T-helper 9 cell (primary cell): ENCODE measurements at places on chromosomes 13 and 19.
A peak's percentile ranks its signal among the peaks of the same experiment; 100 is the strongest.

DNA sequence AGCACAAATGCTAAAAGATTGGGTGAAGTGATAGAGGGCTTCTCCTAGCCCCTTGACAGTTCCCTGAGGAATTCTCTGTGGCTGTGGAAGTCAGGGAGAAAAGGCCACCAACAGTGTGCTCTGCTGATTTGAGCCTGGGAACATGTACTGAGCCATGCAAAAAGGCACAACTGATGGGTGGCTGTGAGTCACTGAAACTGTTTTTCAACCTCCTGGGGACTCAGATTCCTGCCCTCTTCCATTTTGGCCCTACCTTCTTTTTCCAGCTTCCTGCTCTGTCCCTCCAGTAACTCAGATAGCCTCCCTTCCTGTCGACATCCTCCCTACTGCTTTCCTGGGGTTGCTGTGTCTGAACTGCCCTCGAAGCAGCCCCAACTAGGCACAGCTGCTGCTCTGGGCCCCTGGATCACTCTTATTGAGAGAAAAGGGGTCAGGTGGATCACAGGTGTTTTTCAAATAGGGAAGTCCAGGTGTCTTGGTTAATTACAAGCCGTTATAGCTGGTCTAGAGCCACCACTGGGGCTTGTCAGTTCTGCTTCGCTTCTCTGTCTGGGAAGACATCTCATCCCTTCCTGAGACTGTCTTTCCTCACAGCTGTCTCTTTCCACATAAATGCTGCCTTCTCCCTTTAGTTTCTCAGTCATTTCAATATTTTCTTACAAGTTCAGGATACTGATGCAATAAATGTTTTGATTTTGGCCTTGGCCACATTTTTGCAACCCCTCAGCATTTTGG, 13.7 kb downstream of the FAM124A start:
- DNase-seq, result no peak

- no peak for DNase-seq
These were observed 230.1 kb downstream of the DLEU7 start for GRCh38 chr13:50613356-50613831.

DNA sequence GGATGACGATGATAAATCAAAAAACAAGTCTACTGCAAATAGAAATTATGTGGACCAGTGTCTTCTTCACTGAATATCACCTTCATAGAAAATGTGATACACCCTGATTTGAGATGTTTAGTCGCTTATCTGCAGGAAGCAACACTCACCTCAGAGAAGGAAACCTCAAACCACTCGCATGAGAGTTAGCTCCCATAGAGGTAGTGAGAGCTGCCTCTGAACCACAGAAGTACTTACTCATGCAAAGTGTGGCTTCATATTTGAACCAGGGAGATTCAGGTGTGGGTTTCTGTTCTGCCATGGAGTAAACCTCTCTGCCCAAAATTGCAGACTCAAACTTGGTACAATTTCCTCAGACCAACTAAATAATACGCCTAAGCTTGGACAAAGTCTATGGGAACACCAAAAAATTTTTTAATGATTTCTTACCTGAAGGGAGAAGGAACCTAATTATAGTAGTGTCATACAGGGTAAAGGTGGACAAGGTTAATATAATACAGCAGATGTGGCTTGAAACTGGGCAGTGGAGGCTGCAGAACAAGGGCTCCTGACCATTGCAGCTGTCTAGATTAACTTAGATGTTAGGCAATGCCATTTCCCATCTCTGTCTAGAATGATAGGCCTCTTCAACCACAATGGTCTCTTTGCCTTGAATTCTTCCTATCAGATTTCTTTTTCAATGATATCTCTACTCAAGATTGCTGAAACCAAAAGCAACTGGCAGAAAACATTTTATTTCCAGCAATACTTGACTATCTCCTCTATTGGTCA, 29.6 kb upstream of the RCBTB2 start:
- DNase-seq, result peak; percentile 30

DNA sequence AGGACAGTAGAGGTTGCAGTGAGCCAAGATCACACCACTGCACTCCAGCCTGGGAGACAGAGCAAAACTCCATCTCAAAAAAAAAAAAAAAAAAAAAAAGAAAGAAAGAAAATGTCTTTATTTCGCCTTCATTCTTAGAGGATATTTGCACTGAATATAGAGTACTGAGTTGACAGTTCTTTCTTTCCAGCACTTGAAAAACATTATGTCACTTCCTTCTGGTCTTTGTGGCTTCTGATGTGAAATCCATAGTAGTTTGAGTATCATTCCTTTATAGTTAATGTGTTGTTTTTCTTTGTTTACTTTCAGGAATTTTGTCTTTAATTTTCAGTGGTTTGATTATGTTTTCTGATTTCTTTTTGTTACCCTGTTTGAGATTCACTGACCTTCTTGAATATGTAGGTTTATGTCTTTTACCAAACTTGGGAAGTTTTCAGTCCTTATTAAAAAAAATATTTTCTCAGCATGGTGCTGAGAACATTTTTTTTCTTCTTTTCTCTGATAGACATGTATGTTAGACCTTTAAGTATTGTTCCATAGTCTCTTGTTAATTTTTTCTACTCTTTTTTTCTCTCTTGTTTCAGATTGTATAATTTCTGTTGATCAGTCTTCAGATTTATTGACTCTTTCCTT, 50.1 kb downstream of the PCCA start:
- no peak for DNase-seq

- DNase-seq, result no peak
These were observed 636 bp downstream of the SF3A2 start for GRCh38 chr19:2237051-2237868.

DNA sequence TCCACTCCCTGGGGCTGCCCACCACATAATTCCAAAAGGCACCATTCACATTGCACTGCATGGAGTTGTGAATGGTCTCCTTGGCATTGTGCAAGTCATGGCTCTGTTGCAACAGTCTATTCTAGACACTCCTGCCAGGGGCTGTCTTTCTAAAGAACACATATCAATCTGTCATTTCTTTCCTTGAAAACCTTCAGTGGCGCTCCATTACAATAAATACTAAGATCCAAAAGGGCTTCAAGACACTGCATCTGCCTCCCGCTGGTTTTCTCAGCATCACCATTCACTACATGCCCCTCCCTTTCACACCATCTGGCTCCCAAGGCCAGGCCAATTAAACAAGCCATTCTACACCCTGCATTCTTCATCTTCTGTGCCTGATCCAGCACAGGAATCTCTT, 32.2 kb upstream of the TM9SF2 start:
- no peak for DNase-seq

DNA sequence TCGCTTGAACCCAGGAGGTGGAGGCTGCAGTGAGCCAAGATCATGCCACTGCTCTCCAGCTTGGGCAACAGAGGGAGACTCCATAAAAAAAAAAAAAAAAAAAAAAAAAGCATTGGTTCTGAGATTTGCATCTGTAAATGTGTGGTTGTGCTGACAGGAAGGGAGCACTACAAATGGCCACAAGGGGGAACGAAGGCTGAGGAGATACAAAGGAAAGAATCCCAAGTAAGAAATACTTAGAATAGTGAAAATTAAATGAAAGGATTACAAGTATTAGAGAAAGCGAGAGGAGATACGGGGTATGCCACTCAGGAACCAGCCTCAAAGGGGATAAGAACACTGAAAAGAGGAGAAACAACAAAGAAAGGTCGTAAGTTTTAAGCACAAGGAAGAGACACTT, 284.9 kb downstream of the KLF12 start:
- no peak for DNase-seq

GRCh38 chr13:78265098-78265497, 338.3 kb downstream of the POU4F1 start:
- no peak for DNase-seq

DNA sequence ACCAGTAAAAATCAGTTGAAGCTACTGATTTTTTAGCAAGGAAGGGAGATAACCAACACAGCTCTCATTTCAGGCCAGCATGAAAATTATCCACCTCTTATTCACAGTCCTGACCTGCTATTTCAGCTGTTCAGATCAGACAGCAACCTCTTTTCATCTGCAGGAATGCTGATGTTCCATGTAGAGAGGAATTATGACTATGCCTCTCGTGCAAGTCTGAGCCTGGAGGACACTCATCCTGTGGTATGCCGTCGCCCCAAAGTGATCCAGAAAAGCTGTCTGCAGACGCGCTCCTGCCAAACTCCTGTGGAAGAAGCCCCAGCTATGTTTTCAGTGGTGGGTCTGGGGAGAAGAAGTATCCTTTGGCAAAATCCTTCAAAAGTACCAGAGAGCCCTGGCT, 563.5 kb upstream of the SLITRK1 start:
- no peak for DNase-seq

GRCh38 chr13:27662738-27663470, 41.2 kb downstream of the POLR1D start:
- DNase-seq, result no peak

GRCh38 chr13:35592457-35592856, 116.0 kb upstream of the MAB21L1 start:
- DNase-seq, result no peak

GRCh38 chr13:35549481-35549880, 73.0 kb upstream of the MAB21L1 start:
- no peak for DNase-seq

DNA sequence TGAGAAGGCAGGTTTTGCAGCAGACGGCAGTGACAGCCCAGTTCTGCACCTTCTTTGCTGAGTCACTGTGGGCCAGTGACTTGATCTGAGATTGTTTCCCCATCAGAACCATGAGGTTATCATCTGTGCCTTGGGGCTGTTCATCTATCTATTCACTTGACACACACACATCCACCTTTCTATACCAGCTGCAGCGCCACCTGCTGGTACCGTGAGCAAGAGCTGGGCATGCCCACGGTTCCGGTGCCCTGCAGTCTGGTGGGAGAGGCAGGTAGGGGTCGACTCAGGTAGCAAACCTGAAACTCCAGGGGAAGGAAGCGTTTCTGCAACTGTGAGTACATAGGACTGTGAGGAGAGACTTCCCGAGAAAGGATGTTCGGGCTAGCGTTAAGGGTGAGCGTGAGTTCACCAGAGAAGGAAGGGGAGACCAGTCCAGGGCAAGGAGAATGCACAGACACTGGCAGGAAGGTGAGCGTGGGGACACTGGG, 7.5 kb upstream of the LIN7B start:
- DNase-seq, result peak; percentile 64

DNA sequence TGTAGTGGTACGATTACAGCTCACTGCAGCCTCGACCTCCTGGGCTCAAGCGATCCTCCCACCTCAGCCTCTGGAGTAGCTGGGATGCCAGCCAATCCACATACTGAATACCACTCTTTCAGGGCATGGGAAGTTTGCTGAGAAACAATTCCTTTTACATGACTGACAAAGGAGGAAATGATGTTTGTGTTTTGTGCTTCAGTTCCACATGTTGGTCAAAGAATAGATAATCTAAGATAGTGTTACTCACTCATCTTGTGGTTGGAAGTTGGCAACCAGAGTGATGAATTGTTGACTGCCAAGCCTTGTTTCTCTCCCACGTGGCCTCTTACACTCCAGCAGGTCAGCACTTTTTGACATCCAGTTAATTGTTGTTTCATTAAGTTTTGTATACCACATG, 7.6 kb downstream of the MBD3L2B start:
- DNase-seq, result no peak

- DNase-seq, result no peak
These were observed 20.0 kb upstream of the CCNP start for GRCh38 chr19:40246292-40247073.

GRCh38 chr19:38290631-38291147, 13.4 kb upstream of the C19orf33 start:
- DNase-seq, result no peak

- no peak for DNase-seq
These were observed 37.6 kb upstream of the MAB21L1 start for GRCh38 chr13:35514061-35514477.

GRCh38 chr19:39740395-39740794, 2.6 kb upstream of the CLC start:
- DNase-seq, result no peak

DNA sequence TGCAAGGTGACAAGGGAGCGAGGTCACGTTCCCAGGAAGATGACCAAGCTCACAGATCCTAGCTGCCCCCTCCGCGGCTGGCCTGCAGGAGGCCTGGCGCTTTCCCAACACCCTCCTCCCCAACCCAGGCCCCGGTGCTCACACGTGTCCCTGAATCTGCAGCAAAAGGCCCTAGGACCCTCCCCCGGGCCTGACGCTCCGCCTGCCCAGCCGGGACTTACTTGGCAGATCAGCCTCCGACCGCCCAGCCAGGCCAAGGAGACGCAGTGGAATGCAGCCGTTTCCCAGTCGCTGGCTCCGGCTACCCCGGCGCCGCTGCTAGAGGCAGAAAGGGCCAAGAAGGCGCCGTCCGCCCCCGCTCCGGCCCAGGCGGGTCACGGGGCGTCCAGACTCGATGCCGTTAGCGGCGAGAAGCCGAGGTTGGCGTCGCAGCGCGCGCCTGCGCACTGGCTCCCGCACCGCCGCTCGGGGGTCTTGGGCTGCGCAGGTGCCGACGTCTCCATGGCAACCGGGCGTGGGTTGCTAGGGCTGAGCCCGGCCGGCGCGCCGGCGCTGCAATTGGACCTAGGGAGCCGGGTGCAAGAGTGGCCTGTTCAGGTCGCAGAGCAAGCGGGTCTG, at the start of gene PNMA8A:
Gene PNMA8A, minus strand, starts transcription at position 448 of the 618 bp plus-strand sequence. CDS start 528 bp downstream, outside the sequence.
- DNase-seq, result no peak

DNA sequence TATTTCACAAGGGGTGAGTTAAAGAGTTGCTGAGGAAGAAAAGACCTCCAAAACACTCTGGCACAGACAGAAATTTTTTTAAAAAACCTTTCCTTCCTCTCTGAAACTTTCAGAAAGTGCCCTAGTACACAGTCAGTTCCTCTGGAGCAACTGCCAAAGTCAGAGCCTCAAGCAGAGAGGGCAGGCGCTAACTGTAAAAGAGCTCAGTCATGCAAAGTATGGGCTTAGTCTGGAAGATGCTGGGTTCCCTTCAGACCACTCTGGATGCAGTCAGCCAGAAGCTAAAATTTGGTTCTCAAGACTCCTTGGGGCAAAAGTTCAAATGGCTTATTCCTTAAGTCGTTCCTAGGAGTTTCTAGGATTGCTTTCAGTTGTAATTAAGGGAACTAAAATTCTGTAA, 671.6 kb downstream of the PCDH9 start:
- DNase-seq, result no peak

- DNase-seq, result no peak
These were observed 75.4 kb upstream of the TNFSF11 start for GRCh38 chr13:42498521-42498920.

- no peak for DNase-seq
These were observed 275.6 kb downstream of the TSHZ3 start for GRCh38 chr19:31073485-31074198.

GRCh38 chr13:25881971-25882451, 169.8 kb downstream of the SHISA2 start:
- DNase-seq, result no peak

DNA sequence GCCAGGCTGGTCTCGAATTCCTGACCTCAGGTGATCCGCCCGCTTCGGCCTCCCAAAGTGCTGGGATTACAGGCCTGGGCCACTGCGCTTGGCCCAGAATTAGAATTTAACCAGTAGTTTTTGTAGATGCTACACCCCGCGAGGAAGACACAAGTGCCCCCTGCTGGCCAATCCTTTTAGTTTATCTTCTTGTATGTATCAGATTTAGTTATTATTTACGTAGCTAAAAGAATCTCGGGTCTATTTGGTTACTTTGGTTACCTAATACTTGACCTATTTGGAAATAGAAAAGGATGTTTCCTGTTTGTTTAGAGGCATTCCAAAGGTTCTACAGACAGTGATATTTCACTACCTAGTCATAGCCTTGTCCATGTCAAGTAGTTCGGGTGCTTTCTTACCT, 22.0 kb downstream of the MUC16 start:
- peak; percentile 29 for DNase-seq

GRCh38 chr13:99013951-99014350, 36.1 kb upstream of the DOCK9 start:
- DNase-seq, result no peak

- DNase-seq, result no peak
These were observed 2419.4 kb downstream of the PCDH9 start for GRCh38 chr13:64810750-64811149.
